ENCODE measurements at places on chromosomes 2 and 18.

- no peak for DNase-seq
Observed at GRCh38 chr18:11944252-11944651, 36.1 kb upstream of the MPPE1 start.

DNA sequence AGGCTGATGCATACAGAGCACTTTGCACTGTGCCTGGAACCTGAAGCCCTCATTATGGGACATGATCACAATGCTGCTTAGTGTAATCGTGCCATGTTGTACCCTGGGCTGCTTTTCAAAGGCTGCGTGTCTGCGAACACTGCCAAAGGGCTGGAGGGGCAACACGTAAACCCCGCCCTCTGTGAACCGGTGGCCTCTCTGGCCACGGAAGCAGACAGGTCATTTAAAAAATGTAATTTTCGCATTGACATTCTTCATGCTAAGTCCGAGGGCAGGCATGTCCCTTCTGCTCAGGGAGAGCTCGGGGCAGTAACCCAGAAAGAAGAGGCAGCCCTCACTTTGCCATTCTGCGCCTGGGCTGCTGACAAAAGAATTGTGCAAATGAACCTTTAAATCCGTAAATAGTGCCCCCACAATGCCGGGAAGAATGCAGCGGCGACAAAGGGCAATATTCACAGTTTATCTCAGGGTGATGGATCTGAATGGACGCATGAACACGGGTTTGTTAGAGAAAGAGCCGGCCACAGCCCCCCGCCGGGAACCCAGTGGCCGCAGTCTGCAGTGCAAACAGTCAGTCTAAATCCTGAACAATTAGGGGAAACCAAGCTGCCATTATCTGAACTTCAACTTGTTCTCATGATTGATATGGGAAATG is 226.1 kb downstream of the MYCN start:
- DNase-seq, result no peak

- DNase-seq, result no peak
Observed at GRCh38 chr2:150136893-150137292, 350.6 kb downstream of the RND3 start.

DNA sequence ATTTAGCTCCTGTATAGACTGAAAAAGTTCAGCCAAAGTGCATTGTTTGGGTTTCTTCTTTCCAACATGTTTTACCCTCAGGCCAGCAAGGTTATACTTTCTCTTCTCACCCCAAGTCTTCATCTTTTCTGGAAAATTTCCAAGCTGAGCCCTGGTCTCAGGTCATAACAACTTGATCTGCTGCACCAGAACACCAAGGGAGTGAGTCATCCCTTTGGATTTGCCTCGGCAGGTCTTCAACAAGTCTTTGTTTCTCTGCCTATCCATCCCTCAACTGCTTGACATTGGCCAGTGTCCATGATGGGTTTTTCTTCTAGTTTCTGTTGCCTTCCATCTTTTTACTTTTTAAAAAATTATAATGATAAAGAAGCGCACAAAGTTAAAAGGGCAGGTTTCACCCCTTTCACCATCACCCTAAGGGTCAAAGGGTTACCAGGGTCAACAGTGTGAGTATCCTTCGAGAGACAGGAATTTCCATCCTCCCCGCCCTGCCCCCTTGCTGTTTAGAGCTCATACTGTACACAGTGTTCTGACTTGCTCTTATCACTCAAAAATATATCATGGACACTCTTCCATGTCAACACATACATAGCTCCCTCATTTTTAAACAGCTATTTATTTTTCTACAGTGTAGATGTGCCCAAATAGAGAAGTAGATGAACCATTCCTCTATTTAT is 5.7 kb upstream of the SPATS2L start:
- DNase-seq, result no peak

DNA sequence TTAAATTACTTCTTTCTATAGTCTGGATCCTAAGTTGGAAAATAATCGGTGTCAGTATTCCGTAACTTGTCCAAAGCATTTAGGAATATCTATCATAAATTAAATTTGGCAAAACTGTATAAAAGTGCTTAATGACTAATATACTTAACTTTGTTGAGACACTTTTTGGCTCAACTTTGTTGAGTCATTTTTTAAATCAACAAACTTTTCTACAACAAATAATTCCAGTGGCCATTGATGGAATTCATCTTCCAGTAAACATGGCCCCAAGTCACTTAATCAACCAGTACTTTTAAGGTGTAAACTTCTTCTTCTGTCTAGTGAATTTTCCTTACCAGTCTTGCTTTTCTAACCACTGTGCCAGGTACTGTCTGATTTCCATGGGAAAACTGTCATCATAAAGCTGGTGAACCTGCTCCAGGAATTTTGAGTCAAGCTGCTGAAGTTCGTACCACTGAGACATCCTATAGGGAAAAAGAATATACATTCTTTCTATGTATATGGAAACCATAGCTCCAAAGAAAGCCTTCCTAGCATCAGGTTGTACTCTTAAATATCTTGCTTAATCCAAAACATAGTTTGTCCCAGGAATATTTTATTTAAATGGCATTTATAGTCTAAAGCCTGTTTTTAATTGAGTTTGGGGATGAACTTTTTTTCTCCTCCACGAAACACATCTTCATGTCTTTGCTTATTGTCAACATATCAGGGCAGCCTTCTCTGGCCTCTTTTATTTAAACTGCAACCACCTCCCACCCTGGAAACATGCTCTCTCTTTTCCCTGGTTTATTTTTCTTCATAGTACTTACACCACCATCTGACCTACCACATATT is 4.2 kb downstream of the STAT1 start:
- DNase-seq, result no peak

DNA sequence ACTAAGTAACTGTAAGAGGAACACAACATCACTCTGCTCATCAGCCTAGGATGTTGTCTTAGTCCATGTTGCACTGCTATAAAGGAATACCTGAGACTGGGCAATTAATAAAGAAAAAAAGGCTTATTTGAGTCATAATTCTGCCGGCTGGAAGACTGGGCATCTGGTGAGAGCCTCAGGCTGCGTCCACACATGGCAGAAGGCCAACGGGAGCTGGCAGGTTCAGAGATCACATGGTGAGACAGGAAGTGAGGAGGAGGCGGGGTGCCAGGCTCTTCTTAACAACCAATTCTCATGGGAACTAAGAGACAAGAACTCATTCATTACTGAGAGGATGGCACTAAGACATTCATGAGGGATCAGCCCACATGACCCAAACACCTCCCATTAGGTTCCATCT is 46.8 kb downstream of the EPG5 start:
- no peak for DNase-seq

GRCh38 chr2:30758191-30758651 is 49.0 kb downstream of the CAPN13 start:
- DNase-seq, result no peak

- no peak for DNase-seq
Observed at GRCh38 chr2:240960971-240961876, 37.2 kb upstream of the SNED1 start.

DNA sequence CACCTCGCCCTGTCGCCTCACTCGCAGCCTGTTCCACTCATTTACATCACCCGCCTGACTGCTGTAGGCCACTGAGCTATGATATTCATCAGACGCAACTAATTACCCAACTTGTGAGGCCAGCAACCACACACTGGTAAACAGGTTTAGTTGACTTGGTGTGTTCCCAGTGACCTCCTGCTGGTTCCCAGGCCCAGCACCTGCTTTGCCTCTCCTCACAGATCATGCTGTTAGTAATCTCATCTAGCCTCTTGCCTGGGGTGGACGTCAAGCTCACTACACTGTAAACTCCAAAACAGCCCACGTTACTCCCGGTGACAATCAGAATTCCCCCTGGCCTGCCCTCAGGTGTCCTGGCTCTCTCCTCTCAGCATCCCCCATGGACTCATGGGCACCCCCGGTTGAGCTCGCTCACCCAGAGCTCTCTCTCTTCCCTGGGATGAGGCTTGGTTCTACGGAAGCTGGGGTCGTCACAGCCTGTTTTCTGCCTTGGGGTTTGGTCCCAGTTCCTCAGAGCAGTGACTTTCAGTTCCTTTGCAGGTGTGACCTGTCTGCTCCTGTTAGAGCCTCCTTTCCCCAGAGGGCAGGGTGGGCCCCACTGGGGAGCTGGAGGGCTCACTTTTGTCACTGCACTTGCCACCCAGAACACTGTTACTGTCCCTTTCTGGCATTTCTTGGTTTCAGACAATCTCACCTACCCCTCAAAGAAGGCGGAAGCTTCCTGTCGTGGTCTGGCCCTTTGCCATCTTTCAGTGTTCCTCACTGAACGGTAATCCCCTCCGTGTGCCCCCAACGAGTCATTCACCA is 40.3 kb downstream of the INPP5D start:
- peak; percentile 94 for DNase-seq

DNA sequence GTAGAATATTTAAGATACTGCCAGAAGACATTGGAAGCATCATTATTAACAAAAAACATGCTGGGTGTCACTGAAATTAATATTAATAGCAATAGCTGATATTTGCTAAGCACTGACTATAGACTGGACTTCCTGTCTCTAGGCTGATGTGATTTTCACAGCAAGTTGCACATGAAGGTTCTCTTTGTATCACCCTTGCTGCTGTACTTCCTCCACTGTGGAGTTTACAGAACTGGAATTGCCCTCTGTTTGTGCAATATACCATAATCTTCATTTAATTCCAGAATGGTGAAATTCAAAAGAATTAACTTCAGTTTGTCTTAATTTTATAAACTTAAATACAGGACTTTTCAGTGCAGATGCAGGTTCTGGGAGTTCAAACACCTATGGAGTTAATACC is 585.1 kb downstream of the RNF144A start:
- no peak for DNase-seq

DNA sequence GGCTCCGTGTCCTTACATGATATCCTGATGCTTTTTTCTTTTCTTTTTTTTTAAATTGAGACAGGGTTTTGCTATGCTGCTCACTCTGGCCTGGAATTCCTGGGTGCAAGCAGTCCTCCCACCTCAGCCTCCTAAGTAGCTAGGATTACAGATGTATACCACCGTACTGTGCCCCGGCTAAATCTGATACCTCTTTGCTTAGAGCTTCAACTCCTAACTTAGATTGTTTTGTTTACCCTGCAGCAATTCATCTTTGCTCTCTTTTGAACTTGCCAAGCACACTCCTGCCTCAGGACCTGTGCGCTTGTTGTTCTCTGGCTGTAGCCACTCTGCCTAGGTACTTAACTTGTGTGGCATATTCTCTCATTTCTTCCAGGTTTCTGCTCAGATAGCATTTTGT is 24.5 kb downstream of the RAB10 start:
- no peak for DNase-seq

DNA sequence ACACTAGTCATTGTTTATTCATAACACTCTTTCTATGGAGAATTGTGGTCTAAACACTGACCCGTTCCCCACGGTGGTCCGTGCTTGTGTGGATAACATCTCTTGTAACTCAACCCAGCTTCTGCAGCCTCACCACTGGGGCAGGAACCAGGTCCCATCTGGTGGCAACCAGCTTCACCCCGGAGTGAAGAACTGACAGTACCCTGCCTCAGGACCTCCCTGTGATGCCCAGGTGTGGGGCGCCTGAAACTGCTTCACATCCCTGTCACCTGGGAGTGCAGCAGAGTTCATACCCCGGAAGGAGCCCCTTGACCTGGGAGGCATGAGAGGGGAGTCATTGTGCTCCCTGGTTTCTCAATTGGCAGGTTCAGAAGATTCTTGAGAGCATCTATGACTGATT is 81.1 kb downstream of the LONRF2 start:
- DNase-seq, result no peak

- DNase-seq, result no peak
Observed at GRCh38 chr2:120368086-120368485, 22.1 kb downstream of the INHBB start.

DNA sequence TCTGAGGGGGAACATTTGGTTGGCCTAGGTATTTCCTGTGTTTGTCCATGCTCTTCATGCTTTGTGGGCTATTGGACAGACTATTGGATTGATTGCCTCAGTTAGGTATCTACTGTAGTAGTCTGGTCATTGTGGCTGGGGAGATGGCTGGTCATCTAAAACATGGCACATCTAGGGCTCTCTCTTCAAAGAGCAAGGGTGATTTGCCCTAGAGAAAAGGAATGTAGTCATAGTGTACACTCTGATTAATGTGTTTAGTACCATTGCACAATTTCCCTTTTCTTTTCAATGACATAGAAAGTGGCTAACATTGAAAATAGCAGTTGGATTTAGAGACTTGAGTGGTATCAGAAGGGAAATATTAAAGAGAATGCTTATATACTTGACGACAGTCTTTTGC is 114.3 kb downstream of the LCLAT1 start:
- no peak for DNase-seq
